Tibial artery (tissue), 4 donors: ENCODE measurements at places on chromosomes 16 and 17.
A peak's percentile ranks its signal among the peaks of the same experiment; 100 is the strongest.

- DNase-seq, result no peak
Measured at GRCh38 chr17:3827124-3827773, 18.8 kb downstream of the NCBP3 start.

DNA sequence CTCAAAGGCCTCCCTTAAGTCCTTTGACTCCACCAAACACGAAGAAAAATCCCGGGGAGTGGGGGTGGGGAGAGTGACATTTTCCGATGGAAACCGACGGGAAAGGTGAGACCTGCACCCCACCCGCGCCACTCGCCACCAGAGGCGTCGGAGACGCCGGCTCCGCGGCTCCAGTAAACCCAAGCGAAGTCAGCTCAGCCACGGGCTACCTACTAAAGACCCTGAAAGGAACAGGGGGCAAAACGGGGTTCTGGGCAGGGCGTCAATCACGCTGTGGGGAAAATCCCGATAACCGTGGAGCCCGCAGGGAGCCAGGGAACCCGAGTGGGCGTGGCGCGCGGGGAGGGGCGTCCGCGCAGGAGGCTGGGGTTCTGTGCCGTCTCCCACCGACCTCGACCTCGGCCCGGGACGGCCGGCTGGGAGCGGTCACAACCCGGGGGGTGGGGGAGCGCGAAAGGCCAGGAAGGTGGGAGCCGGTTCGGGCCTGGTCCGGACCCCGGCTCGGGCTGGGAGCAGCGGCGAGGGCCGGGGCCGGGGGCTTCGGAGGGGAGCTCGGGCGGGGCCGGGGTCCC, 565 bp downstream of the WDR45B start:
- peak; percentile 28 for DNase-seq

GRCh38 chr16:72963533-72964315, 84.2 kb downstream of the ZFHX3 start:
- DNase-seq, result peak; percentile 20

DNA sequence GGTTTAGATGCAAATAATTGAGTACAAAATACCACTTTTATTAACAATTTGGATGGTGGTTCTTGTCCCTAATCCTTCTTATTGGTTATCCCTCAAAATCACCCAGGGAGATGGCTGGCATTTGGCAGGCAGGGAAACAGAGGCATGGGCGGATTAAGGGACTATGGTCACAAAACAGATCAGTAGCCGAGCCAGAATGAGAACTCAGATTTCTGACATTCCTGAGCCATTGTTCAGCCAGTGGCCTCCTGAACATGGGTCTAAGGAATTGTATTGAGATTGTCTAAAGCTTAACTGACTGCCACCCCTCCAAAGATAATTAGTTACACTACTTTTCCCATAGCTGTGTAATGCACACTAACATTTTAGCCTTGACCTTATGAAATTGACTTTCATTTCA, 88.4 kb downstream of the CHD9NB start:
- DNase-seq, result no peak

- DNase-seq, result no peak
Measured at GRCh38 chr16:50425648-50426047, 56.9 kb upstream of the BRD7 start.

DNA sequence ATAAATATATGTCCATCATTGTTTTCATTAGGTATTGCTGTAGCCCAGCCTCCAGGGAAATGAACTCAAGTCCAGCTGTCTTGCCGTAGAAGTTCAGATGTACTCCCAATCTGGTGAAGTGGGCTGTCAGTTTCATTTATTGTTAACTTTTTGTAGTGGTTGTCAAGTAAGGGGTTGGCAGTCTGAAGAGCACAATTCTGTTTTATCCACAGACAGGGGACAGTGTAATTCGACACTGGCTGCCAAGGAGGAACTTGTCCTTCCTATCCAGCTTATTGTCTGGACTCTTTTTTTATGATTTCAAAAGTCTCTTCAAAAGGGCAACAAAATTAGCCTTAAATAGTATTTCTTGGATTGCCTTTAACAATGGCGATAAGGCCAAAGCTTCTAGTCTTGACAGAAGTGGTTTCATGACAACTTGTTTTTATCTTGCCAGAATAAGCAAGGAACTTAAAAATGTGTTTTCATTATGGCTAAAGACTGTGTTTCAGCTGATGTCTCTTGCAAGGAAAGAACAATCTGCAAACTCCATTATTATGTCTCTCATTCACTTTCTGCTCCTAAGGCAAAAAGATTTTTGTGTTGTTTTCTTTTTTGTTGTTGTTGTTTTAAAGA, 73.9 kb upstream of the TANC2 start:
- DNase-seq, result no peak

- no peak for DNase-seq
Measured at GRCh38 chr16:6206080-6206479, 1108.5 kb upstream of the EEF2KMT start.

GRCh38 chr17:50035945-50036344, 20.0 kb upstream of the ITGA3 start:
- DNase-seq, result no peak

- peak; percentile 86 for DNase-seq
Measured at GRCh38 chr17:50198026-50198669, 3.3 kb downstream of the COL1A1 start.

DNA sequence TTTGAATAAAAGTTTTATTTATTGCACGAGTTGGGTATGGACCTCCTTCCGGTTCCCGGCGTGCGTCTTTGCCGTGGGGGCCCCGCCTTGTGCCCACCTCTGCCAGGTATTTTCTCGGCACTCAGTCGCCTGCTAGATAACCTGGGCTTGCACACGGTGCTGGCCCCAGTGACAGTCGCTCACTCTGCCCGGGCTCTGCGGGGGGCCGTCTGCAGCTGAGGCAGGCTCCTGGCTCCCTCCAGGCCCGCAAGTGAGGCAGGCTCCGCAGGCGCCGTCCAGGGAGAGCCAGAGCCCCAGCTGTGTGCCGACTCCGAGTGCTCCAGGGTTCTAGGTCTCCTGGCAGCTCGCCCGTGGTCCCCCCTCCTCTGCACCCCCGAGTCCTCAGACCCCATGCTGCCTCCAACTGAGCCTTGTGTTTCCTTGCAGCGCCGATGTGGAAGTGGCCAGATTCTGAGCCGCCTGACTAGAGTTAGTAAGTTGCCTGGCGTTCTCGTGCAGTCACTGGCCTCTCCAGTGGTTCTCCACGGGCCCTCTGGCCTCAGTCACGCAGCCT, 54.7 kb upstream of the PVALEF start:
- no peak for DNase-seq

DNA sequence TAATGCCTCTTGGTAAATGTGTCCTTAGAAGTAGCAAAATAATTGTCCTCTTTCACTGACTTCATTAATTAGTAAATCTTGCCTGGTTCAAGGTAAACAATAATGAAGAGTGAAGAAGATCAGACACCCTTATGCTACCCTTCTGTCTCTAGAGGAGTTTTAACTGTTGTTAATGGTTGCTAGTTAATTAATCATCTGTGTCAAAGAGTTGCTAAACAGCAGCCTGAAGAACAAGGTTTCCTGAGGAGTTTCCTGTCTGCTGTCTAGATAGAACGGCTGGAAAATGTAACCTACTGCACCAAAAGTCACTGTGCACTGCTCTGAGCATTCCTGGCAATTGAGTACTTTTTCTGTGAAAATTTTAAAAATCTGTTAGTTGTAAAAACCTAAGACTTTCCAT, 131.3 kb downstream of the NLK start:
- DNase-seq, result no peak
